Cortex of kidney (tissue), 1 donor: ENCODE measurements at places on chromosomes 4 and X.

GRCh38 chr4:92120810-92121498 lies 182.8 kb upstream of the GRID2 start:
- DNase-seq, result no peak

DNA sequence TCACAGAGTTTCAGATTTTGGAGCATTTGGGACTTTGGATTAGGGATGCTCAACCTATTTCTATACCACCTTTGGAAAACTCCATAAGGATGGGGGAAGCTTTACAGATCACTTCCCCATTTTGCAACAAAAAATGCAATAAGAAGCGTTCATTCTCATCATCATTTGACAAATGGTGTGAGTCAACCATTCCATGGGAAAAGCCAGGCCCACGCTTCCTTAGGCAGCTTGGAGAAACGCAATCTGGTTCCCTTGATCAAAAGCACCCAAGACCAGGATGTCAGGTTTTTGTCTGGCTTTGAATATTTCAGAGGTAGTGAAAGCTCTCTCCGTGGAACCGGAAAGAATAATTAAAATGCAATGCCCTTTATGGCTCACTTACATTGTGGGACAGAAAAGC lies 79.3 kb upstream of the C4orf50 start:
- DNase-seq, result no peak

DNA sequence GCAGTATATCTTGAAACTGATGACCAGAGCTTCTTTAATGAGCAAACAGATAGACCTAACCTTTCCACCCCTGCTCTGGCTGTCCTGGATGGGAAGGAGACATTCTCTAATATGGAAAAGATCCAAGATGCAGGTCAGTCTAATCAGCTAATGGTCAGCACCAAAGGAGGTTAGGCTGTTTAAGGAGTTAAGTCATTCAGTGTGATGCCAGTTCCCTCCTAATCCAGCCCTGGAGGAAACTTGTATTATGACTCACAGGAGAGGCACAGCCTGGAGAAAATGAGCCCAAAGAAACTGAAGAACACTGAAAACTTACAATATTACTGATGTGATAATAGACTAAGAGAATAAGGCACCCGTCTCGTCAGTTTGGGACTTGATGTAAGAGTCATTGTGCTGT lies 323.0 kb downstream of the HNRNPD start:
- DNase-seq, result no peak

DNA sequence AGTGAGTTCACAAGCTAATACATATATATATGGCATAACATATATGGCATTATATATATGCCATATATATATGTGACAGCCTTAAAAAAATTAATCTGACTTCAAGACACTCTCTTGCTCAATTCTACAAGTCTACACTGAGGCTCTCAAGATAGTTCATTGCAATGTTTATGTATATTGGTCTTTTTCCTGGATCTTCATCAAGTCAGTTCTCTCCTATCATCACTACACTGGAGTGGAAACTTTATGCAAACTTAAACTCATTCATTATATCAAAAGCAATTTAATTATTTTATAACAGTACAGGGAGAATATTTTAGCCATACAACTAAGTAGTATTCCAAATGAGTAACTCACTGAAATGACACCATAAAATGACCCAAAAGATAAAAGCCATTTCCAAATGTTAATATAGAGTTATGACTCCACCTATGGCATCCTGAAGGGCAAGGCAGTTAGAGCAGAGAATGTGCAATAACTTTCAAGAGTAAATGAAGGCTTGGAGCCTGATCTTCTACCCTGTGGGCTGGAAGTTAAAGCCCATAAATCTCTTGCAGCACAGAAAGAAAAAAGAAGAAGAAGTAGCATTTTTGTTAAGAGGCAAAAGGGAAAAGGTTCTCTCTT lies 176.3 kb upstream of the SLIT2 start:
- DNase-seq, result no peak

GRCh38 chrX:135581496-135581895 lies 61.0 kb downstream of the INTS6L start:
- DNase-seq, result no peak

DNA sequence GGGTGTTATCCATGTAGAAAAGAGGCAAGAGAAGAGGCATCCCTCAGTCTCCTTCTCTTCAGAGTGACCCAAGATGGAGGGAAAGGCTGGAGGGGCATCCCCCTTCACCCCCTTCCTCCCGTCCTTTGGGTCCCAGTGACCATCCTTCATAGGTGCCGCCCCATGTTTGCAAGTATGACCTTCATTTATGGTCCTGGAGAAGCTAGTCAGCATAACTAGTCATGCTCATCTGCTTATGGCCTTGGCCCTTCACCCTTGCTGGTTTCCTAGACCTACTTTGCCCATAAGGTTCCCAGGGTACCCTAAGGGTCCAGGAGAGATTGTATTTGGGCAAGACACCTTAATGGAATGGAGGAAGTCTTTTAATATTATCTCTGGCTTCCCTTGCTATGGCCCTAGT lies 46.7 kb downstream of the HMGB2 start:
- DNase-seq, result no peak

DNA sequence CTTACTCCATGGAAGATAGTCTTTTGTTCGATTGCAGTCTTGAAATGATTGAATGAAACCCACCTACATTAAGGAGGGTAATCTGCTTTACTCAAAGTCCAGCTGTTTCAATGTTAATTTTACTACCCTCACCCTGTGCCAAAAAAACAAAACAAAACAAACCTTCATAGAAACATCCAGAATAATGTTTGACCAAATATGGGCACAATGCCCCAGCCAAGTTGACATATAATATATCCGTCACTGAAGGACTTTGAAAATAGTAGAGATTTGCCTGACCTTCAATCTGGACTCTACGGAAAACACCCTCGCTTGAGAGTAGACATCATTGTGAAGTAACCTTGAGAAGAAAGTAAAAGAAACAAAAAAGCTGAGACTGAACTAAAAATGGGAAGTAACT lies 550.5 kb upstream of the SMIM31 start:
- DNase-seq, result no peak

- no peak for DNase-seq
These were observed 60.8 kb upstream of the TBC1D9 start for GRCh38 chr4:140816806-140817510.

- DNase-seq, result no peak
These were observed 7.6 kb upstream of the BST1 start for GRCh38 chr4:15695240-15695699.

DNA sequence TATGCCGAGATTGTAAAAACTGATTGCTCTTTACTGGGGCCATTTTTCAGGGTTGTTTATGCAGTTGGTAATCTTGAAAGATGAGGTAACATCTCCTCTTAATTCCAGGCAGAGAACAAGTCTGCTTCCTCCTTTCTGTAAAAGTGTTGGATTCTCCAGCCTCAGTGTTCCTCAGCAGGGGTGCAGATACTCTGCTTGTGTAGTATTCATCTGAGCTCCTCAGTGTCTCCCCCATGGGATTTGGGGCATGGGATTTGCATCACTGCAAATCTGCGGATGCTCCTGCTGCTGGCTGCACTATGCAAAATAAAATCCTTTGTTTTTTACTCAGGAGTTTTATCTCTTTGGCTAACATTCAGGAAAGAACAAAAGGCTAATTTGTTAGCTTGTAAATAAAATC lies 104.9 kb upstream of the ATP8A1 start:
- no peak for DNase-seq

DNA sequence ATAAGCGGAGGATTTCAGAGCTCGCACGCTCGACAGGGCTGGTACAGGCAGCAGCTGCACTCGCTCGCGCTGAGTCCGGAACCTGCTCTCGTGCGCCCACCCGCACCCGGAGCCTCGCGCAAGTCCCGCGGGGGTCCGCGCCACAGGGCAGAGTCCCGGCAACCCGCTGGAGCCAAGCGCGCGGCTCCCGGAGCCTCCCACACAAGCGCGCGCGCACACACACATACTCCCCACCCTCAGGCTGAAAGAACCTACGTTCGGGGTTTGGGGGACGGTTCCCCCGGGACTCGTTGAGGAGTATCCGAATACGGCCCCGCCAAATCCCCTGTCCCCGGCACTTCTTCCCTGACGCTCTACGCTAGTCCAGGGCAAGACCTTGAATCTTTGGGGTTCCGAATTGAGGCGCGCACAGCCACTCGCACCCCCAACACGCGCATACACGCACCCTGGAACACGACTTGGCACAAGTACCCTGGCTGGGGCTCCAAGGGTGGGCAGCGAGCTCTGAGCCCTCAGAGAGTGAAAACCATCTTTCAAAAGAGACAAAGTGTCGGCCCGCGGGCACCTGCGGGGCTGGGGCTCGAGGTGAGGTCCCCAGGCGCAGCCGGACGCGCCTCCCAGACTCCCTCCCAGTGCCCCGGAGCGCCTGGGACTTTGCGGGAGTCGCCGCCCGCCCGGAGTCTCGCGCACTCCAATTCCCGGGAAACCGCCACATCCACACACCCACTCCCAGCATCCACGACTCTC lies 952 bp downstream of the ANOS1 start:
- DNase-seq, result no peak

- DNase-seq, result no peak
These were observed 45.0 kb downstream of the NAF1 start for GRCh38 chr4:163121689-163122088.

- DNase-seq, result no peak
These were observed 1443.4 kb upstream of the TENM3 start for GRCh38 chr4:180799798-180800197.

GRCh38 chr4:992297-993110 lies 700 bp downstream of the SLC26A1 start:
- no peak for DNase-seq

GRCh38 chrX:331151-331824 lies 12.7 kb upstream of the GTPBP6 start:
- DNase-seq, result no peak

DNA sequence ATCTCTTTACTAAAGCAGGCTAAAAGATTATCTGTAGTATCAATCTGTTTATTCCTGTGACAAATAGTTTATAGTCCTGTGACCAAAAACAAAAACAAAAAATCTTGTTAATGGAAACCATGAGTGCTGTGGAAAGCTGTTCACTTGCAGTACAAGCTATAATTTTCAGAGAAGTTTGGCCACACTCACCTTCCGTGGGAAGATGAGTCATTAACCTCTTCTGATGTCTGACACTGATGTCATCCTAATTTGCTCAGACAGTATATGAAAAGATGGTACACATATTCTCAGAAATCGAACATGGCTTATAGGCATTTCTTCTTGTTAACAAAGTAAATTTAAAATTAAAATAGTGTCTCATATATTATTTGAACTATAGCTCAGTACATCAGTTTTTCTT lies 19.9 kb upstream of the ENPP6 start:
- DNase-seq, result no peak

- DNase-seq, result no peak
These were observed 23.3 kb upstream of the CRMP1 start for GRCh38 chr4:5916229-5916628.

- no peak for DNase-seq
These were observed 369.3 kb downstream of the DMD start for GRCh38 chrX:32842053-32842452.
